ENCODE measurements at places on chromosomes 12 and 14.

GRCh38 chr12:131065279-131065678, 111.6 kb downstream of the ADGRD1 start:
- DNase-seq = no peak

DNA sequence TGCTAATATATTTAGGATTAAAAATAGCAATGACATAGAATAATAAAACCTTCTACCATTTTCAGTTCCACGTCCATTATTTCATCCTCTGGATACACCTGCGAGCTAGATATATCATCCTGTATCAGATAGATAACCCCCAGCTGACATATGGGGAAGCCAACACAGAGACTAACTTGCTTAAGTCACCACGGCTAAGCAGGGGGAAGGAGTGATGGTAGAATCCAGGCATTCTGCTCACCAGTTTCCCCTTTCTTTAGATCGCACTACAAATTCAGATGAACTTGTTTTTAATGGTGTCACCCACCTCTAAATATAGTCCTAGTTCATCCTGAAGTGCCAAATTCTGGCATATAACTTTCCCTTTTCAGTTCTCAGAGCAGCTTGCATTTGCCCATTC, 110.1 kb downstream of the TXNDC16 start:
- DNase-seq = no peak

DNA sequence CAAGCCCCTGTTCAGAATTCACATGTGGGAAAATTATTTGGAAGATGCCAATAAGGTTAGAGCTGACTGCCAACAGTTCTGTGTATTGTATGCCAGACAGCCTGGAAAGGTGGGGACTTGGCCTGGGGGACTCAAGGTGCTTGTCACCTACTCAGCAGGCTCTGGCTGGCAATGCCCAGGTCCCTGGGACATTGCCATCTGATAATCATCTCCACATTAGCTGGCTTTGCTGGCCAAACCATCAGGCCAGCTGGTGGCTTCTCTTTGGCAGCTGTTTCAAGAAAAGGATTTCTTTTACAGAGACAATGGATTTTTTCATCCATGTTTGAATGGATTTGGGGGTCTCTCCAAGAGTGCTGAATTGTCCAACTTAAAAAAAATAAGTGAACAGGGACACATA, 165.2 kb downstream of the BRMS1L start:
- no peak for DNase-seq

DNA sequence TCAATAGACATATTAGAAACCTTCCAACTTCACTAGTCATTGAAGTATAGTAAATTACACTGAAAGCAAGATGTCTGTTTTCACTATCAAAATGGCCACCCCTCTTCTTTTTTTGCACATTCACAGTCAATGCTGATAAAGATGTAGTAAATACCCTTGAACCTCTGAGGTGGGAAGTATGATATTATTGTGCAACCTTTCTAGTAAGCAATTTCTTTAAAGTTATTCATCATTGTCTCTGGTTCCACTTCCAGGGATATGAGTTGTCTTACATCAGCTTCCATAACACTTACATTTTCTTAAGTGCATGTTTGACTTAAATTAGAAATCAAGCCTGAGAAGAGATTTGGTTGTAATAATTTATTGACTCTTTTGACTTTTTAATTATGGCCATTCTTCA, 453.9 kb upstream of the MGAT4C start:
- DNase-seq = no peak

Data from stimulated activated CD8-positive, alpha-beta memory T cell treated with anti-CD3 and anti-CD28 coated beads, Interleukin-4, amount 100 ng/mL, for 4 hours (primary cell).